ENCODE measurements at places on chromosomes 3 and 15. TPM values are rescaled to one million over a fixed set of nuclear protein-coding genes. Genes with fewer than 3 reads are reported as not detected.

DNA sequence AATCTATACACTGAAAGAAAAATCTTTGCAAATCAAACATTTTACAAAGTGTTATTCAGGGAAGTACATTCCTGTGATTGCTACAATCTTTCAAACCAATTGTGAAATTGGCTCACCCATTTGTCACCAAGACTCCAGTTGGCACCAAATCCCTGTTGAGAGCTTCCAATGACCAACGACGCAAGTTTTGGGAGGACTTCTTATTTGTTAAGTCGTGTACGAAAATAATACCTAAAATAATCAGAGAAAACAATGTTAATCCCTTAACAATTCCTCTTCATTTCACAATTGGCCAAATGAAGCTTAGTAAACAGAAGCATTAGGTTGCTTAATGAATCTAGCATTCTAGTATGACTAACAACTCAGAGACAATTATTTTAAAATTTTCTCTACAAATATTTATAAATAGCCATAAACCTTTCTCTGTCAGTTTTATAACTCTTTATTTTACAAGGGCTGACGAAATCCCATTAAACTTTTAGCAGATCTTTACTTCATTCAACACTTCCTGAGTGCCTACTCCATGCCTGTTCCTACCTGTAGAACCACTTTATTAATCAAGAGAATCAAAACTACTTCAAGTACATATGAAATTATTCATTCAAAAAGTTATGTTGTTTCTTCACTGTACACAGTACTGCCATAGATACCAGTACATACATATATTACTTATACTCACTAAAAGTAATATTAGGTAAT, 24.0 kb upstream of the HGD start:
- no peak for DNase-seq

GRCh38 chr15:22253676-22254408, 173.5 kb downstream of the OR4M2 start:
- DNase-seq, result no peak

DNA sequence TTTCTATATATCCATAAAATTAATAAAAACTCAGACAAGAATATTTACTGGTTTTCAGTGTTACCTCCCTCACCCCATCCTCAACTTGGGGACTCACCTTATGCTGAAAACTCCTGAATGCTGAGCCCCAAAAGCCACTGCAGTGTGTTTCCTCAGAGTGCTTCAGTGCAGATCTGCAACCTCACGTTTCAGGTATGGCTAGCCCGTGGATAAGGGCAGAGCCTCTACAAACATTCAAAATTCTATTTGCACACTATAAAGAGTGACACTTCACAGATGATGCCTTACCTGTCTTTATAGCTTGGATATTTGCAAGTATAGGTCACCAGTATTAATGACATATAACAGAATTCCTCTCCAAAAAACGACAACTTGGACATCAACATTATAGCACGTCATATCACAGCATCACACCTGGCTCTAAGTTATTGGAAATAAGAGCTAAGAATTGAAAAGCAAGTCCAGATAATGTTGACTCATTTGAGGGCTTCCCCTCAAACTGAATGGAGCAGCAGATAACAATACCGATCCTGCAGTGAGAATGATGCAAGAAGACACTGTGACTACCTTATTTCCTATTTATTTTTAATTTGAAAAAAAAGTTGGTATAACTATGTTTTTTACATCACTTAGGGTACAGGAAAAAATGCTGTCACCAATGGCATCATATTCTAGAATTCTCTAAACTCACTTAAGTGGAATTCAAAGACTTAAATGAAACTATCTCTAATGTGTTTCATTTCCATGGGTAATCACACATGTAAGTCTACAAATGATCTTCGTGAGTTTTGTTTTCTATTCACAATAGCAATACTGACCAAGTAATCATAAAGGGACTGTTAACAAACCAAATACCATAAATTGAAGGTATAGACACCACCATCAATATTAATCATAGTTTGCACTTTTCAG, 40.7 kb upstream of the RSL24D1 start:
- no peak for DNase-seq

- DNase-seq, result no peak
Observed at GRCh38 chr3:189304465-189305351, 132.9 kb downstream of the TPRG1 start.

SST gene
- not detected for polyA plus RNA-seq

DNA sequence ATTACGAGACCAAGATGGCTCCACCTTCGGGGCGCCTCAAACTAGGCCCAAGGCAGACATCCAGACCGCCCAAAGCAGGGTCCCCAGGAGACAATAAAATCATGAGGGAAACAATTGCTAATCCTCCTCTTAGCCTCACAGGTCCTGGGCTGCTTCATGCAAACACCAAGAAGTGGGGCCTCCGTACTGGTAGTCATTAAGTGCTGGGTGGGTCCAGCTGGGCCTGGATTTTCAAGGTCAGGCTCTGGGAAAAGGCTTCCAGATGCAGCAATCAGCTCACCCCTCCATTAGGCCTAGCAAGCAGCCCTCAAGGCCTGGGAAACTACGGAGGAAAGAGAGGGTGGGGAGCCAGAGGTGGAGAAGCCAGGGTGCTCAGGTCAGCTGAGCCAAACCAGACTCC, 634 bp downstream of the FBXL22 start:
- DNase-seq, result no peak

SMCO1 gene
- polyA plus RNA-seq, result not detected

GRCh38 chr3:14231145-14231990, 52.8 kb downstream of the LSM3 start:
- DNase-seq, result no peak

DNA sequence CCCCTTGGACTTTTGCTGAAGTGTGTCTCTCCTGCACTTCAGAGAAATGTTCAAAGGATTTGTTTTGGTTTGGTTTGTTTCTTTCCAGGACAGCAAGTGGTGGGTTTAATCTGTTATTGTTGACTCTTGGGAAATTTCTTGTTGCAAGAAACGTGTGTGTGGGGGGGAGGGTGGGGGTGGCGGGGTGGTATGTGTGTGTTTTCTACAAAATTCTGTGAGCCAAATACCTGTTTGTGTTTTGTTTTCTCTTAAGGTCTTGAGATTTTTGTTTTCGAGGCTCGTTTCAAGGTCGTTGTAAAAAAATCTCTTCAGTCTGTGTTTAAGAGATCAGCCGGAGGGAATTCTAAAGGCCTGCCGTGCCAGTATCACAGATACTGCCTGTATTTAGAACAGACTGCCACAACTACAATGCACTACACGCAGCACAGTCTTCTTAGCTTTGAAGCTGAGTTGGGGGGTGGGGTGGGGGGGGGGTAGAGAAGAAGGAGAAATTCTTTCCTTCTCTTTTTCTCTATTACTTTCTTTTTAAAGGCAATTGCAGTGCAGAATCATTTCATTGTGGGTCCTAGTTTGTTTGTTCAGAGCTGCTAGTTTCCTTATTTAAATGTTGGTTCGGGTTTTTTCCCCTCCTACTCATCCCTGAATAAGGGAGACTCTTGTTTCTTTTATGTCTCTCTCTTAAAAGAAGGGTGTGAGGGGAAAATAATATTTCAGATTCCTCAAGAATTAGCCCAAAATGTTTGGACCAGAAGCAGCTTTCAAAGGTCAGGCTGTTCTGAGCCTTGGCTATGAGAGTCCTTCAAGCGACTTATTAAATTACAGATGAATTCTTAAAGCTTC, 1.4 kb upstream of the BCL6 start:
- DNase-seq, result peak; percentile 24

RPS27L gene
- 143 TPM for polyA plus RNA-seq

- no peak for DNase-seq
Observed at GRCh38 chr3:36895496-36896409, 49.1 kb downstream of the TRANK1 start.

DNA sequence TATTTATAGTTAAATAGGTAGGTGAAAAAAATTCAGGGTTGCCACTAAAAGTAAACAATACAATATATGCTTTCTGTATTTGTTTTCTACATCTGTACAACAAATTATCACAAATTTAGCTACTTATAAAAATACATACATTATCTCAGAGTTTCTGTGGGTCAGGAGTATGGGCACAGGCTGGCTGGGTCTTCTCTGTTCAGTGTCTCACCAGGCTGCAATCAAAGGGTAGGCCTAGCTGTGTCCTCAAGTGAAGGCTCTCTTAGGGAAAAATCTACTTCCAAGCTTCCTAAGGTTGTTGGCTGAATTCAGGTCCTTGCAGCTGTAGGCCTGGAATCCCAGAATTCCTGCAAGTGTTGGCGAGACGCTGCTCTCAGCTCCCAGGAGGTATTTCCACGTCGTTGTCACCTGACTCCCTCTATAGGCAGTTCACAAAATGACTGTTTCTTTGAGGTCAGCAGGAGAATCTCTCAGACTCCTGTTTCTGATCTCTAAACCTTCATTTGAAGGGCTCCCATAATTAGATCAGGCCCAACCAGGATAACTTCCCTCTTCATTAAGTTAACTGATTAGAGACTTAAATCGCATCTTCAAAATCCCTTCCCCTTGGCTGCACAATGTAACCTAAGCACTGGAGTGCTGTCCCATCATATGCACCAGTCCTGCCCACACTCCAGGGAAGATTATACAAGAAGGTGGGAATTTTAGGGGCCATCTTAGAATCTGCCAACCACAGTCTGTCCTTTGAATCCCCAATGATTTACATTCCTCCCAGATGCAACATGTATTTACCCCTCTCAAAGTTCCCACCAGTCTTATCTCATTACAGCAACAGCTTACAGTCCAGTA, 296.6 kb downstream of the SUCLG2 start:
- DNase-seq, result no peak

- no peak for DNase-seq
Observed at GRCh38 chr15:101240358-101240757, 11.5 kb downstream of the CHSY1 start.

GRCh38 chr3:133965906-133966305, 63.8 kb downstream of the SLCO2A1 start:
- no peak for DNase-seq

FRMD5 gene
- not detected for polyA plus RNA-seq

TRIM59 gene
- 14.7 TPM for polyA plus RNA-seq

PCOLCE2 gene
- not detected for polyA plus RNA-seq

KLHDC8B gene
- 3.6 TPM for polyA plus RNA-seq

ZNF385D gene
- not detected for polyA plus RNA-seq

TUSC7 gene
- not detected for polyA plus RNA-seq

DNA sequence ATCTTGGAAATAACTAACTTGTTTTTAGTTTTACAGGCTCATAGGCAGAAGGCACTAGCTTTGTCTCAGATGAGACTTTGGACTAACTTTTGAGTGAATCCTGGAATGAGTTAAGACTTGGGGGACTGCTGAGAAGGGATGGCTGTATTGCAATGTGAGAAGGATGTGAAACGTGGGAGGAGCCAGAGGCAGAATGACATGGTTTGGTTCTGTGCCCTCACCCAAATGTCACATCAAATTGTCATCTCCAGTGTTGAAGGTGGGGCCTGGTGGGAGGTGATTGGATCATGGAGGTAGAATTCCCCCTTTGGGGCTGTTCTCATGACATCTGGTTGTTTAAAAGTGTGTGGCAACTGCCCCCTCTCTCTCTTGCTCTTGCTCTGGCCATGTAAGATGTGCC, 28.8 kb upstream of the CCDC50 start:
- DNase-seq, result no peak

GRCh38 chr15:62894322-62895085, 148.0 kb upstream of the TPM1 start:
- DNase-seq, result no peak

- no peak for DNase-seq
Observed at GRCh38 chr3:18422972-18423371, 2.2 kb downstream of the SATB1 start.

DNA sequence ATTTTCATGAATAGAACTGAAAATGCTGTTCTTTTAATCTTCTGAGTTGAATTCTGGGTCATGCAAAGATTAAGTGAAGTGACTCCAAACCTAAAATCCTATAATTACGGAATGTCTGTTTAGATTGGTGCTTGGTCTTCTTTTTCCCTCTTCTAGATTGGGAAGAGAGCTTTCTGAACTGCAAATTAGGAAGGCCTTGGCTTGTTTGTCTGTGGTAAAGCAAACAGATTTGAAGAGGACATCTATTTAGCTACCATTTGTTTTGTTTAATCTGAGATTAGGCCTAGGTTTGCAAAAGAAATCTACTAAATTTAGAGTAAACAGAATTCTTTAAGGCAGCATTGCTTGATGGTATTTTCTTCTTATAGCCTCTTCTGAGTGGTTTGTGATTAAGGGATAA, 23.5 kb downstream of the PAQR9 start:
- DNase-seq, result no peak

GRK7 gene
- not detected for polyA plus RNA-seq

OR5K1 gene
- polyA plus RNA-seq, result not detected

DNA sequence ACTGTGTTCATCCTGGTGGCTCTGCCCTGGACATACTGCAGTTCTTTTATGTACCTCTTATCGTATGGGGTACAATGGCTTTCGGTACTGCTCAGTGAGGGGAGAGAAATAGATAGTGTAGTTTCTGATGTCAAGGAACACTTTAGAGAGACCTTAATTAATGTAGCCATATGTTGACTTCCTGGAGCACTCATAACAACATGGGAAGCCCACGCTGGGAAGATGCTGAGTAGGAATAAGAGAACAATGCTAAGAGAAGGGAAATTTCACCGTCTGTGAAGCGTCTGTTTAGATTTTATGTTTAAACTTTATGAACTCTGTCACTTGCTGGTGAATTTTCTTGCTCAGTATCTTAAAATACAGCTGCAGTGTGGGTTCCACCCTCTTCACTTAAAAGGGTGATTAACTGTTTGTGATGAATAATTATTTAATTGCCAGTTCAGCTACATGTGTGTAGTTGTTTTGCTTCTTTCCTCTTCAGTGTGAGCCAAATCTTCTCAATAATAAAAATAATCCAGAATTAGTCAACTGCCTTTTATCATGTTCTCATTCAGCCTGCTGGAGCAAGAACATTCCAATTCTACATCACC, 373.1 kb upstream of the TPRG1 start:
- no peak for DNase-seq

ATP10A gene
- 5.9 TPM for polyA plus RNA-seq

LOXL1 gene
- 1.3 TPM for polyA plus RNA-seq

DNA sequence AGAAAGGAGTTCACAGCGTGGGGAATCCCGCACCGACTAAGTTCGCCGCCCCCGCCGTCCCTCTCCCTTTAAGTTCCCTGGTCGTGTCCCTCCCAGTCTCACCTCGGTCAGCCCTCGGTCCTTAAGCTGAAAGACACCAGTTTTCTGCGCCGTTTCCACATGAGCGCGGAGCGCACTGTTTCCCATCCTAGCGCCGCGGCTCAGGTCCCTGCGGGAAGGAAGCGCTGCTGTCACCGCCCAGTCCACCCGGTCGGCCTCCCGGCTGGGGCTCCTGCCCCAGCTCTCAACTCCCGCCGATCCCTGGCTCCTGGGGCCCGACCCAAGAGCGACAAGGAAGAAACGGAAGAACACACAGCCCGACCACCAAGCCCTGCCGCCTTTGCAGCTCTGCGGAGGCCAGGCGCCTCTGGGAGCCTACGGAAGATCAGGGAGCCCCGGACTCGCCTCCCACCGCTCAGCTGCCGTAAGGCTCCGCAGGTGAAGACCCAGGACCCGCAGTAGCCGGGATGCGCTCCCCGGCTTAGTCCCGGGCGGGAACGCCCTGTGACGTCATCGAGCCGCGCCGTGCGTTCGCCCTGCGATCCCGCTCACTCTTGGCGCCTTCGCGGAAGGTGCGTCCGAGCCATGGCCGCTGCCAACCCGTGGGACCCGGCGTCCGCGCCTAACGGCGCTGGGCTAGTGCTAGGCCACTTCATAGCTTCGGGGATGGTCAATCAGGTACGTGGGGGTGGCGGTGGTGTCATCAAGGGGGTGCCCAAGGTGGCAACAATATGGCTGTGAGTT, at the start of the genes HAUS2 and LRRC57:
TSS of gene HAUS2 (plus strand) at position 590 of the 783 bp plus-strand sequence. CDS start at position 625, 35 bp downstream.
TSS of gene LRRC57 (minus strand) at position 545 of the 783 bp plus-strand sequence. CDS start at position 186, 359 bp downstream.
- DNase-seq, result peak; percentile 84

DUOXA2 gene
- polyA plus RNA-seq, result not detected

GRCh38 chr3:55597641-55598040, 110.5 kb upstream of the WNT5A start:
- DNase-seq, result no peak

GRCh38 chr15:90266061-90266431, 574 bp downstream of the NGRN start:
- peak; percentile 16 for DNase-seq

- DNase-seq, result no peak
Observed at GRCh38 chr15:91930092-91930491, 76.6 kb downstream of the SLCO3A1 start.
